ENCODE measurements at places on chromosomes 1 and 21. TPM values are rescaled to one million over a fixed set of nuclear protein-coding genes. Genes with fewer than 3 reads are reported as not detected.

The JAM2 gene
- 9.5 TPM for total RNA-seq

The NTRK1 gene
- 0.56 TPM for total RNA-seq

The CD247 gene
- 4.9 TPM for total RNA-seq

The S100A2 gene
- total RNA-seq: 2.4 TPM

The TCHHL1 gene
- total RNA-seq: not detected

The FCGR3B gene
- 0.22 TPM for total RNA-seq

The SLC27A3 gene
- total RNA-seq: 27.9 TPM

The FAM163A gene
- total RNA-seq: 0.56 TPM

The ADAMTS4 gene
- 0.57 TPM for total RNA-seq

The USH2A gene
- 0.02 TPM for total RNA-seq

The OLFML2B gene
- 5.2 TPM for total RNA-seq

The SHE gene
- total RNA-seq: 3.9 TPM

The AUNIP gene
- 4.8 TPM for total RNA-seq

The EEIG2 gene
- 32.8 TPM for total RNA-seq

The RAP1GAP gene
- 29.6 TPM for total RNA-seq

The DISP3 gene
- total RNA-seq: 0.10 TPM

The NBPF10 gene
- total RNA-seq: 1.9 TPM

The TGFBR3 gene
- 16.0 TPM for total RNA-seq

The PADI4 gene
- total RNA-seq: not detected

The PARS2 gene
- total RNA-seq: 11.2 TPM

The JAK1 gene
- 101 TPM for total RNA-seq

The HPDL gene
- 29.3 TPM for total RNA-seq

The OR10Z1 gene
- not detected for total RNA-seq

The PTPN22 gene
- 3.7 TPM for total RNA-seq

The UMODL1 gene
- 0.37 TPM for total RNA-seq

The MOV10 gene
- total RNA-seq: 62.7 TPM

The KAZN gene
- total RNA-seq: 9.8 TPM

The POU3F1 gene
- not detected for total RNA-seq

The SAMSN1 gene
- total RNA-seq: 5.1 TPM

The CLDN17 gene
- total RNA-seq: not detected

The CYYR1 gene
- total RNA-seq: 1.6 TPM

The NGF gene
- not detected for total RNA-seq

The SPRR4 gene
- not detected for total RNA-seq

The AIRE gene
- total RNA-seq: not detected

The SLAMF9 gene
- not detected for total RNA-seq

The STUM gene
- total RNA-seq: 3.2 TPM

The HP1BP3 gene
- total RNA-seq: 165 TPM

The CD1E gene
- not detected for total RNA-seq

The SPRR5 gene
- total RNA-seq: not detected

The CCDC185 gene
- not detected for total RNA-seq

The BCAR3 gene
- total RNA-seq: 45.2 TPM

The OSCP1 gene
- total RNA-seq: 3.7 TPM

The ADCY10 gene
- total RNA-seq: 1.6 TPM

The LMX1A gene
- total RNA-seq: 0.64 TPM

The TFAP2E gene
- 1.1 TPM for total RNA-seq

The CLEC20A gene
- total RNA-seq: not detected

The TOMM20 gene
- 127 TPM for total RNA-seq

The ATXN7L2 gene
- total RNA-seq: 4.0 TPM

The SLAMF6 gene
- 1.1 TPM for total RNA-seq

The ROR1 gene
- total RNA-seq: 5.1 TPM

The C1orf116 gene
- 12.0 TPM for total RNA-seq

All from colonic mucosa (tissue), 4 donors.